Amniotic stem cell (primary cell): ENCODE measurements at places on chromosomes 7 and 10.

- no peak for DNase-seq
These were observed 440.0 kb downstream of the ANKRD7 start for GRCh38 chr7:118664498-118664897.

DNA sequence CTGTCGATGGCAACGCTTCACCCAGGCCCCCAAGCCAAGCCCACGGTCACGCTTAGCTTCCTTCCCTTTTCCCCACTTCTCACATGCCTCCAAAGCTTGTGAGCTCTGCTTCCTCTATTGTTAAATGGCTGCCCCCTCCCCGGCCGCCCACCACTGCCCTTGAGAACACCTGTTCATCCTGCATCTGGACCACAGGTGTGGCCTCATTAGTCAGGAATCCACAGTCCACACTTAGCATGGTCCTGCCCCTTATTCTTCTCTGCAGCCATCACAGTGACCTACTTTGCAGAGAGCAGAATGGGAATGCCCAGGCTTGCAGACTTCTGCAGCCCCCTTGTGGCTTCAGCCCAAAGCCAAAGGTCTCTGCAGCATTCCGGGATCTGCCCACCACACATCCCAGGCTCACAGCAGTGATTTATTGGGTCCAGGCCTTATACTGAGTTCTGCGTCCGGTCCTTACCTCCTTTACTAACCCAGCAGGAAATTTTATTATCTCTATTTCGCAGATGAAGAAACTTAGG, 66.9 kb downstream of the PTPRE start:
- no peak for DNase-seq

- no peak for DNase-seq
These were observed 405.5 kb downstream of the ANKRD7 start for GRCh38 chr7:118629898-118630438.

GRCh38 chr7:1368682-1369571, 90.3 kb downstream of the MICALL2 start:
- DNase-seq = no peak

DNA sequence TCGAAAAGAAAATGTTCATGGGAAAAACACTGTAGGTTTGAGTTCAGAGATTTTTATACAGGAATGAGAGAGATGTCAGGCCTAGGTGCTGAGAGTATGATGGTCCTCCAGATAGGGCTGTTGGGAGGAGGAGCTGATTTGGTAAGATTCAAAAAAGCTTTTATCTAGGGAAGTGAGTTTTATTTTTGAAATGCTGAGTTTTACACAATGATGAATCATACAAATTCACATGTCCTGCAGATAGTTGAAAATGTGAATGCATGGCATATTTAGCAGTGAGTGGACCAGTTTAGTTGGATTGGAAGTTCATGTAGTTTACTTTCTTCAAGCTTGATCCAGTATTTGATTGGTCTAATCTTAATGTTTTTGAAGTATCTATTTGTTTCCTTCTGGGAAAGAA, 154.8 kb downstream of the LRRC4 start:
- DNase-seq = no peak

- no peak for DNase-seq
These were observed 54.7 kb upstream of the VWC2 start for GRCh38 chr7:49718760-49719159.

- DNase-seq = no peak
These were observed 12.5 kb upstream of the DDIT4 start for GRCh38 chr10:72260976-72261783.

GRCh38 chr7:25664593-25664992, 436.3 kb upstream of the NPVF start:
- DNase-seq = no peak

GRCh38 chr7:108584211-108584610, 14.5 kb downstream of the DNAJB9 start:
- no peak for DNase-seq

DNA sequence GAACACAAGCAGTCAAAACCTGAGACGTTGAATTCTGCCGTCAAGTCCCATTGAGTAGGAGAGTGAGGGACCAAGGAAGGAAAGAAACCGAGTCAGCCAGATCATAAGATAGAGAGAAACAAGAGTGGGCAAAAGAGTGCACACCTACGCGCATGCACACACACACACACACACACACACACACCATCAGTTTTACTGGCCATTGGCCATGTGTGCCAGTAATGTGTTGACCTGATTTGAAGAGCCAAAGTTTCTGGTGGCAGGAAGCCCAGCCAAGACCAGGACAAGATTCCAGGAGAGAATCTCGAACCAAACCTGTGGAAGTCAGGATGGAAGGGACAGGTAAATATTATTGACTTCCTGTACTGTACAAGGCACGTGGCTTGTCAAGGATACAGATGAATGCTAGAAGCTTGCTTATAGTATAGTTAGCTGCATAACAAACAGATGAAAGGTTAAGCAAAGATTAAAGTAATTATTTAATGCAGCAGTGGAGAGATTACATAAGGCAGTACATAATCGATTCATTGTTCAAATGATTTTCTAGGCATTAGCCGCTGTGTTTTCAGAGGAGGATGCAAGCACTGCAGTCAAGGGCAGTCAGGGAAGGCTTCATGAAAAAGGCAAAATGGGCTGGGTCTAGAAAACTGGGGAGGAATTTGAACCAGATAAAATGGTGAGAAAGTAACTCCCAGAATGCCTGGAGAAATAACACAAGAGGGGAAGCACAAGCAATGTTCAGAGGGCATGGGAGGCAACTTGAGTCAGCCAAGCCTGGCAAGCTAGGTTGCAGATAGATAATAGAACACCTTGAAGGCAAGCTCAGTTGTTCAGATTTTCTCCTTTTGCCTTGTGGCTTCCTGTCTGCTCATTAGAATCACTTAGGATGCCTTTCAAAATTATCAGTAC, 2.7 kb upstream of the HYCC1 start:
- DNase-seq = no peak

GRCh38 chr10:103316087-103316486, 34.9 kb downstream of the PCGF6 start:
- DNase-seq = no peak

GRCh38 chr10:55091691-55092328, 290.8 kb upstream of the PCDH15 start:
- DNase-seq = no peak

GRCh38 chr7:36117203-36117840, 35.7 kb upstream of the EEPD1 start:
- DNase-seq = no peak

DNA sequence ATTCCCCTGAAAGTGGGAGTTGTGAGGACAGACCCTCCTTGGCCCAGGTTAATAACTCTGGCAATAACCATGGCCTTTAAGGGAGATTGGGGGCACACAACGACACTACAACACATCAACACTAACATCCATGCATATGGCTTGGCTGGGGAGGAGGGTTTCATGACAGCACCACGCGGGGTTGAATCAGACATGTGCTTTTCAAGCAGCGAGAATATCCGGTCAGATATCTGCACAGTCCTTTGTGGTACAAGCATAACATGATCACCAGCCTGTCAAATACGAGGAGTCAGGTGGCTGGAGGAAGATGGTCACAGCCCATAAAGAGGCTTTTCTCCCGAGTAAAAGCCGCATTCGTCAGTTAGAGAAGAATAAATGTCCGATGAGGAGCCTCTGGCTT, 13.1 kb upstream of the KLRG2 start:
- no peak for DNase-seq

GRCh38 chr7:38975944-38976392, 1.7 kb upstream of the POU6F2 start:
- no peak for DNase-seq
